Epithelial cell of esophagus (primary cell): ENCODE measurements at places on chromosomes 1 and 21.

- DNase-seq = no peak
Observed at GRCh38 chr1:99506631-99507030, 139.3 kb upstream of the PALMD start.

- DNase-seq = peak; percentile 95
Observed at GRCh38 chr1:183164340-183164739, 21.7 kb upstream of the LAMC2 start.

DNA sequence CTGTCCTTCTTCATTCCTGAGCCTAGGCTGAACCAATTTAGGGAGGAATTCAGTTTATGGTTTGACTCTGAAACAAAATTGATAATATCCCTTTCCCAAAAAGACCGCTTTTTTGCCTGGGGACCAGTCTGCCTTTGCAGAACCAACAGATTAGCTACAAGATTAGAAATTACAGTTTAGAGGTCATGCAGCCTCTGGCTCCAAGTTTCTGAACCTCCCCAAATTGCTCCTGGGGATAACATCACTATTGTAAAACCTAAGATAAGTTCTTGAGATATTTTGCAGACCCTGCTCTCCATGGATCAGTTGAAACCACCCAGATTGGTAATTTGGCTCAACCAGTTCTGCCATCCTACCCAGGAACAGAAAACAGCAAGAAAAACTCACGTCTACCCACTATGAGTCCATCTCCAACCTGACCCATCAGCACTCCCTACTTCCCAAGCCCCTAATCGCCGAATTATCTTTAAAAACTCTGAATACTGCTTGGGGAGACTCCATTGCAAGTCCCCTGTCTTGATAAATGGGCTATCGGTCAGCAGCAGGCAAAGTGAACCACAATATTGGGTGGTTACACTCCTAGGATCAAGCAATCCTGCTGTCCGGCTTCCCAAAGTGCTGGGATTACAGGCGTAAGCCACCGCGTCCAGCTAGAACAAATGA is 605 bp upstream of the RABGGTB start:
- no peak for DNase-seq

DNA sequence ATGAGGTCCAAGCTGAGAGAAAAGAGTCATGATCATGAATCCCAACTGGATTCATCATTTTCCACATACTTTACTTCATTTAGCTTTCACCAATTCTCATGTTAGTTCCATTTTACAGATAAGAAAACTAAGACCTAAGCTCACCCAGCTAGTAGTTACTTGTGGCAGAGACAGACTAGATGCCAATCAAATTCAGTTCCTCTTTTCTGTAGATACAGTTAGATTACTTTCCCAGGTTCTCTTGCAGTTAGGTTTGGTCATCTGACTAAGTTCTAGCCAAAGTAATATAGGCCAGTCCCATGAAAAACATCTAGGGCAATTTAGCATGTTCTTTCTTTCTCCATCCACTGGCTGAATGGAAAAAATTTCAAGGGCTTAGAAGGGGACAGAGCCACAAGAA is 8.9 kb upstream of the KCND3 start:
- DNase-seq = no peak

DNA sequence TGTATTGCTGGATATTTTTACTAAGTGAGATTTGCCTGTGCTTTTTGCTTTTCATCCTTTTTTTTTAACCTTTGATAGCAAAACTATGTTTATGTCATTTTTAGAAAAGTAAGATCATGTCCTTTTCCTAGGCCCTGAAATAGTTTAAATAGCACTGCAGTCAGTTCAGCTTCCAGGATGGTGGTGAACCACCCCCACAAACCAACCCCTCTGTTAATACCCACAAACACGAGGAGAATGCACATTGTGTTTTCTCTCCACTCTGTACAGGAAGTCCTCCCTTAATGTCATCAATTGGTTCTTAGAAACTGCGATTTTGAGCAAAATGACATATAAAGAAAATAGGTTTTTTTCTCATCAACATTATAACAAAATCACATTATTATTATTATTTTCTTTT is 117.7 kb upstream of the DSCAM start:
- DNase-seq = no peak

- no peak for DNase-seq
Observed at GRCh38 chr1:16237343-16237830, 404 bp upstream of the CPLANE2 start.

DNA sequence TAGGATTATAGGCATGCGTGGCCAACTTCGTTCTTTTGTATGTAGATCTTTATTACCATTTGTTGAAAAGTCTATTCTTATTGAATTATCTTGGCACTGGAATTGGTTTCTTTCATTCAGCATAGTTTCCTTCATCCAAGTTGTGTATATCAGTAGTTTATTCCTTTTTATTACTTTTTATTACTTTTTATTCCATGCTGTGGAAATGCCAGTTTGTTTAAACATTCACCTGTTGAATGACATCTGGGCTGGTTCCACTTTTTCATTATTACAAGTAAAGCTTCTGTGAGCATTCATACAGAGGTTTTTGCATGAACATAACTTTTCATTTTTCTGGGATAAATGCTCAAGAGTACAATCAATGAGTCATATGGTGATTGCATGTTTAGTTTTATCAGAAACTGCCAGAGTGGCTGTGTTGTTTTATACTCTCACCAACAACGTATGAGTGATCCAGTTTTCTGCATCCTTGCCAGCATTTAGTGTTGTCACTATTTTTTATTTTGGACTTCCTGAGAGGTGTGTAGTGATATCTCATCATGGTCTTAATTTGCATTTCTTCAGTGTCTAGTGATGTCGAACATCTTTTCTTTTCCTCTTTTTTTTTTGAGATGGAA is 28.6 kb downstream of the PTPRU start:
- peak; percentile 52 for DNase-seq
